Liver (tissue), 10 donors: ENCODE measurements at places on chromosomes 12 and 14.

DNA sequence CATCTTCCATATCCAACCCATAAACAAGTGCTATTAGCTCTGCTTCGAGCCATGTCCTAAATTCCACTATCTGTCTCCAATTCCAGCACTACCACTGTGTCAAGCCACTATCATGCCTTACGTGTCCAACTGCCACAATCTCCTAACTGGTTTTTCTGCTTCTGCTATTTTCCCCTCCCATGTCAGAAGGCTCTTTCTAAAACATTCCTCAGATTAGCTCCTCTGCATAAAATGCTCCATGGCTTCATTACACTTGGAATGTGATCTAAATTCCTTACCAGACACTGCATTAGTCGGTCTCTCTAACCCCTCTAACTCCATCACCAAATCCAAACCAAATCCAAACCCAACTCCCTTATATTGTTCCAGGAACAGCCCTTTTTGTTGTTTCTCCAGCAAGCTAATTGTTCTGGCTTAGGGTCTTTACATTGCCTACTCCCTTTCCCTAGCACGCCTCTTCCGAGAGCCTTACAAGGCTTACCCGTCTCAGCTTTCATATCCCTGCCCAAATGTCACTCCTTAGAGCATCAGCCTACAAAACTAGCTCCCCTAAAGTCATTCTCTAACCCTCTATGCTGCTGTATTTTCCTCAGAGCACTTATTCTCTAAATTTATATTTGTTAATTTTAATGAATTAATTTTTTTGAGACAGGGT lies 139.7 kb downstream of the HELB start:
- DNase-seq = no peak

DNA sequence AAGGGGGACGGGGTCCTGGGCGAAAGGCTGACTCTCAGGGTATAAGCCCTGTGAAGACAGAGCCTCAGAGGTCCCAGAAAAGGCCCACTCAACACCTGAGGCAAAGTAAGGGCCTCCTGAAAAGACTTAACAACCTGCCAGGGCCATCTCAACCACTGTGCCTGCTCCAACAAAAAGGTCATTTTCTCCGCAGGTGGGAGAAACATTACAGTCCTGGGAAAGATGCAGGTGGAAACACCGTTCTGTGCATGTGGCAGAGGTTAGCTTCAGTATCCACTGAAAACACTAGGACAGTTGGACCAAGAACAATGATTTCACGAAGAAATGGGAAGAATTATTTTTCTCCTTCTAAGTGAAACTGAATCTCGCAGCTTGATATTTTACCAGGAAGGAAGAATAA lies 50.9 kb downstream of the CCDC88C start:
- DNase-seq = no peak

DNA sequence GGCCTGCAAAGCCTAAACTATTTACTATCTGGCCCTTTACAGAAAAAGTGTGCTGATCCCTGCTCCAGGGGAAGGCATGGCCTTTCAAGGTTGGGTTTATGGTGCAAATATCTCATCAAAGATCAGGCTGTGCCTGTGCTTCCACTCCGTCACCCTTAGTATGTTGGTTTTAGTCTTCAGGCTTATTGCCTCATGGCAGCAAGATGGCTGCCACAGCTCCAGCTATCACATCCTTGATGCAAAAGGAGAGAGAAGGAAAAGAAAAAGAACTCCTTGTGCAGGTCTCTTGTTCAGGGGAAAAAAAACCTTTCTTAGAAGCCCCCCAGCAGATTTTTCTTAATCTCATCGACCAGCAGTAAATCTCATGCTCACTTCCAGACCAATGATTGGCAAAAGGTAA lies 9.1 kb upstream of the HRK start:
- DNase-seq = no peak

GRCh38 chr12:20390846-20391245 lies 22.5 kb downstream of the PDE3A start:
- no peak for DNase-seq

DNA sequence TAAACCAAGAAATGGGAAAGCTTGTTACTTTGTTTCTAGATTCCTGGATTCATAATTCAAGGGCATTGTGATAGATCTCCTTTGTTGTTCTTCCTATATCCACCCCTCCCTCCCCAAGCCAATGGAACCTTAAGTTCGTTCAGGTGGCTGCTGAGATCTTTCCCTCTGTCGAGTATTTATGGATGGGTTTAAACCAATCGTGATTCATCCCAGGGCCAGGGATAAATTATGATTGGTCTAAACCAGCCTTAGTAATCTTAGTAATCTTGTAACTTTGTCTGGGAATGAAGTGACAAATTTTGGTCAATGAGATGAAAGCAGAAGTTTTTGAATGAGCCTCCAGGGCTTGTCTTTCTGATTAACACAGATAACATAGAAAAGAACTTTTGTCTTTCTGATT lies 56.1 kb upstream of the PCED1B start:
- no peak for DNase-seq
